Hindlimb muscle (tissue), 1 donor: ENCODE measurements at places on chromosomes 3 and 15.

GRCh38 chr3:102514241-102514640 is 79.4 kb downstream of the ZPLD1 start:
- DNase-seq, result no peak

GRCh38 chr3:139633511-139633910 is 44.3 kb downstream of the NMNAT3 start:
- no peak for DNase-seq

DNA sequence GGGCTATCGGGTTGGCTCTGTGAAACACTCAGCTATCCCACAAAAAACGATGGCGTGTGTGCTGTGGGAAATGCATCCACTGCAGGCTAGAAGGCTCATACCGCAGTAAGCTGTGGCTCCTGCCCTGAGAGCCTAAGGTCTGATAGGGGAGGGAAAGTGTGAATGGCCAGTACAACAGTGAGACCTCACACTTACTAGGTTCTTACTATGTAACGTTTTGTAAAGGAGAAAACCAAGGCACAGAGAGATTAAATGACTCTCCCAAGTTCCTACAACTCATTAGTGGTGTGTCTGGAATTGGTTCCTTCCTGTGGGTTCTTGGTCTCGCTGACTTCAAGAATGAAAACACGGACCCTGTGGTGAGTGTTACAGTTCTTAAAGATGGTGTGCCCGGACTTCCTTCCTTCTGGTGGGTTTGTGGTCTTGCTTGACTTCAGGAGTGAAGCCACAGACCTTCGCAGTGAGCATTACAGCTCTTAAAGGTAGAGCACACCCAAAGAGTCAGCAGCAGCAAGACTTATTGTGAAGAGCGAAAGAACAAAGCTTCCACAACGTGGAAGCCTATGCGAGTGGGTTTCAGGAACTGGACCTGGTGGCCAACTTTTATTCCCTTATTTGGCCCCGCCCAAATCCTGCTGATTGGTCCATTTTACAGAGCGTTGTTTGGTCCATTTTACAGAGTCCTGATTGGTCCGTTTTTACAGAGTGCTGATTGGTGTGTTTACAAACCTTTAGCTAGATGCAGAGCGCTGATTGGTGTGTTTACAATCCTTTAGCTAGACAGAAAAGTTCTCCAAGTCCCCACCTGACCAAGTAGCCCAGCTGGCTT is 161.7 kb downstream of the POLR2M start:
- DNase-seq, result no peak

DNA sequence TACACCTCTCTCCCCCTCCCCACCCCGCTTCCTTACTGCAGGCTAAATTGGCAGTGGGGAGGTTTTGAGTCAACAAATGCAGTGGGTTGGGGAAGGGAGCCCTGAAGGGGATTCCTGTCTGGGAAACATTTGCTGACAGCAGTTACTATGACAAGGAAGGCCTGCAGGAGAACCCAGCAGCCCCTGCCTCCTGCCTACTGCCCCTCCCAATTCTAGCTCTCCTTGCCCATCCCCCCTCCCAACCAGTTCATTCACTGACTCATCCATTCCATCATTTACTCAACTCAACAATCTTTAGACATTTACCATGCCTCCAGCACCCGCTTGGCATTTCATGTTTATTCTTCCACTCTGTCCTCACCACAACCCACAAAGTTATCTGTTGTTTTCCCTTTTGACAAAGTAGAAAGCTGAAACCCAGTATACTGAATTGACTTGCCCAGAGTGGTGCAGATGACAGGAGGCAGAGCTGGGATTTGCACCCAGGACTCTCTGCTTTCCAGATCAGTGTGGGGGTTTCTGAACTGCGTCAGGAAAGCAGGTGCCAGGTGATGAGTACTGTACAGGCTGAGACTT is 75.0 kb downstream of the MAGEF1 start:
- no peak for DNase-seq
